ENCODE measurements at places on chromosomes 5 and 9. TPM values are rescaled to one million over a fixed set of nuclear protein-coding genes. Genes with fewer than 3 reads are reported as not detected.

- peak overlapping the region; percentile 93 for H3K4me3 ChIP-seq
- peak; percentile 78 for DNase-seq
- no peaks in the 10 kb centered on the region for H3K27me3 ChIP-seq
- H3K27ac ChIP-seq = peak overlapping the region; percentile 91
- H3K36me3 ChIP-seq = no peaks in the 10 kb centered on the region
- H3K4me1 ChIP-seq = no peaks in the 10 kb centered on the region
Observed at GRCh38 chr5:14143841-14144585, 871 bp downstream of the TRIO start.

GRCh38 chr5:107954254-107954653 is 283.5 kb upstream of the EFNA5 start:
- H3K27me3 ChIP-seq = no peaks in the 10 kb centered on the region
- no peak for DNase-seq
- H3K27ac ChIP-seq = no peak overlapping the region
- H3K4me1 ChIP-seq = no peaks in the 10 kb centered on the region
- H3K4me3 ChIP-seq = no peak overlapping the region
- H3K36me3 ChIP-seq = no peaks in the 10 kb centered on the region

ENHO gene
- total RNA-seq = not detected

- H3K27ac ChIP-seq = no peak overlapping the region
- no peaks in the 10 kb centered on the region for H3K36me3 ChIP-seq
- H3K4me1 ChIP-seq = no peaks in the 10 kb centered on the region
- no peak overlapping the region for H3K4me3 ChIP-seq
- H3K27me3 ChIP-seq = no peaks in the 10 kb centered on the region
Observed at GRCh38 chr5:37850226-37850865, 10.5 kb upstream of the GDNF start.

DNA sequence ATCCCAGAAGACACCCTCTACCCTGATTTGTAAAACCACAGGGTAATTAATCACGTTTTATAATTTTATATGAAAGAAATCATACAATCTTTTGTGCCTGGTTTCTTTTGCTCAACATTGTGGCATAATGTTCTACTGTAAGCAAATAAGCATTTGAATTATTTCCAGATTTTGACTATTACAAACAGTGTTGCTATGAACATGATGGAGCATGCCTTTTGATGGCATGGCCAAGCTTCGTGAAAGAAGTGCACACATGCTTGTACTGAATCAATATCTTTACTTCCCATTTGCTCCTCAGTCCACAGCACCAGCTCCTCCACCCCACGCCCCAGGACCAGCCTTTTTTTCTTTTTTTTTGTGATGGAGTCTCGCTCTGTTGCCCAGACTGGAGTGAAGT is 29.9 kb downstream of the ACSL6 start:
- no peak overlapping the region for H3K4me3 ChIP-seq
- no peaks in the 10 kb centered on the region for H3K4me1 ChIP-seq
- no peaks in the 10 kb centered on the region for H3K36me3 ChIP-seq
- DNase-seq = no peak
- no peak overlapping the region for H3K27ac ChIP-seq

GRIA1 gene
- 0.36 TPM for total RNA-seq

DNA sequence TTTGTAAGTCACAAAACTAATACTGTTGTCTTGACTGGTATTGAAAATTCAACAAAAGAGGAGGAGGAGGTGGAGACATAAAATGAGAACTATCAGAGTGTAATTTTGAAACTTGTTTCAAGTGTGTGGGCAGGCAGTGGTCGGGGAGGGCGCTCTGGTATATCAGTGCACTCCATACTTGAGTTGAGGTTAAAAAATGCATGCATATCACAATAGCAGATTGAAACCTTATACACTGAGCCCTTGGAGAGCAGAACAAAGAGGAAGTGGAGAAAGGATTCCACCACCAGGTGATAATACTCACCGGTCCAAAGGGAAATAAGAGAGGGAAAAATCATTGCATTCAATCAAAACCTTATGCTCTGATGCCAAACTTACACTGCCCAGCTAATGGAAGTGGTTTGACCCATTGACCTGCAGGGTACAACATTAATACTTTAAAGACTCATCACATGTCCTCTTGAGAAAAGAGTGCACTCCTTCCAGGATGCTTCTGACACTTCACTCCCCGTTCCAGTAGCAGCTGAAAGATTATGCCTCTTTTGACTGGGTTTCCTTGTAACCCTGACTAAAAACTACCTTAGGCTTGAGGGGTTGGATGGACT is 79.5 kb upstream of the FAM169A start:
- no peaks in the 10 kb centered on the region for H3K27me3 ChIP-seq
- H3K4me3 ChIP-seq = no peak overlapping the region
- H3K36me3 ChIP-seq = no peaks in the 10 kb centered on the region
- H3K4me1 ChIP-seq = no peaks in the 10 kb centered on the region
- H3K27ac ChIP-seq = no peak overlapping the region
- no peak for DNase-seq

DNA sequence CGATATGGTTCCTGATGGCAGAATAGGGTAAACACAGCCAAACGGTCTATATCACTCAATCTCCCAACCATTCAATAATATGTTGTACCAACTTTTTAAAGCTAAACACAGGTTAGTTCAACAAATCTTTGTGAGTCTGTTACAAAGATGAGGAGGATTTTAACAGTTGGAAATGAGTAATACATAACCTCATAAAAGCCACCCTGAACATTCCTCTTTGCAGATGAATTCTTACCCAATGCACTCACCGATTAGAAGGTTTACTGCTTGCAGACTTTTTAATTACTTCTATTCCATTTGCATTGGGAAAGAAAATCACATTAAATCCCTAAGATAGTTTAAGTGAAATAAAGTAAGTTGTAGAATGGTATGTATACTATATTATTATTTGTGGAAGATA is 23.3 kb upstream of the TRMT10B start:
- no peaks in the 10 kb centered on the region for H3K36me3 ChIP-seq
- peaks cover 7% of the 10 kb centered on the region for H3K27me3 ChIP-seq
- H3K27ac ChIP-seq = no peak overlapping the region
- H3K4me3 ChIP-seq = no peak overlapping the region
- DNase-seq = no peak
- no peaks in the 10 kb centered on the region for H3K4me1 ChIP-seq

GRCh38 chr5:62605638-62606037 is 27.0 kb downstream of the LRRC70 start:
- no peak for DNase-seq
- H3K36me3 ChIP-seq = no peaks in the 10 kb centered on the region
- no peak overlapping the region for H3K27ac ChIP-seq
- no peaks in the 10 kb centered on the region for H3K4me1 ChIP-seq
- H3K4me3 ChIP-seq = no peak overlapping the region

DNA sequence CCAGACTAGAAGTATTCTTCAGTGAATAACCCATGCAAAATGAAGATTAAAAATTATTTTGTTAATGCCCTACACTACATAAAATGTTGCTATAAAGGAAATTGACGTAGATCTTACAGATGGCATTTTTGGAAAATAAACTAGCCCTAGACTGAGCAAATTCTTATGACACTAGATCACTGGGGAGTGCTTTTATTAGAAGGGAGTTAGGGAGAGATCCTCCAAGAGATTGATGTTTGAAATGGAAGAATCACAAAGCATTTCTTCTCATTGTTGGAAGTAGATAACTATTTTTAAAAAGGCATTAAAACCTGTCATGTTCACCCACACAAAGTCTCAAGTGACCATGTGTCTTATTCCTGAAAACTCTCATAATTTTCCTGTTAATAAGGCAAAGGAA is 351.1 kb upstream of the TLE4 start:
- H3K4me3 ChIP-seq = no peak overlapping the region
- H3K4me1 ChIP-seq = no peaks in the 10 kb centered on the region
- no peak for DNase-seq
- no peaks in the 10 kb centered on the region for H3K27me3 ChIP-seq
- H3K36me3 ChIP-seq = no peaks in the 10 kb centered on the region
- no peak overlapping the region for H3K27ac ChIP-seq

CCL21 gene
- total RNA-seq = 129 TPM

GRCh38 chr5:12016159-12016746 is 112.0 kb upstream of the CTNND2 start:
- H3K27ac ChIP-seq = no peak overlapping the region
- DNase-seq = no peak

GRCh38 chr9:70324963-70325362 is 66.2 kb downstream of the SMC5 start:
- DNase-seq = no peak
- H3K36me3 ChIP-seq = peaks cover 19% of the 10 kb centered on the region
- no peaks in the 10 kb centered on the region for H3K27me3 ChIP-seq
- no peak overlapping the region for H3K4me3 ChIP-seq

PCDHA10 gene
- total RNA-seq = 2.5 TPM

GRCh38 chr5:66362046-66362445 is 217.9 kb downstream of the SREK1 start:
- H3K27ac ChIP-seq = no peak overlapping the region
- H3K27me3 ChIP-seq = no peaks in the 10 kb centered on the region
- H3K36me3 ChIP-seq = no peaks in the 10 kb centered on the region

BAAT gene
- not detected for total RNA-seq

GRCh38 chr9:80503671-80504281 is 932.0 kb downstream of the TLE4 start:
- peaks cover 22% of the 10 kb centered on the region for H3K4me1 ChIP-seq
- no peak overlapping the region for H3K4me3 ChIP-seq
- H3K27me3 ChIP-seq = no peaks in the 10 kb centered on the region
- DNase-seq = no peak
- H3K27ac ChIP-seq = no peak overlapping the region
- no peaks in the 10 kb centered on the region for H3K36me3 ChIP-seq

DNA sequence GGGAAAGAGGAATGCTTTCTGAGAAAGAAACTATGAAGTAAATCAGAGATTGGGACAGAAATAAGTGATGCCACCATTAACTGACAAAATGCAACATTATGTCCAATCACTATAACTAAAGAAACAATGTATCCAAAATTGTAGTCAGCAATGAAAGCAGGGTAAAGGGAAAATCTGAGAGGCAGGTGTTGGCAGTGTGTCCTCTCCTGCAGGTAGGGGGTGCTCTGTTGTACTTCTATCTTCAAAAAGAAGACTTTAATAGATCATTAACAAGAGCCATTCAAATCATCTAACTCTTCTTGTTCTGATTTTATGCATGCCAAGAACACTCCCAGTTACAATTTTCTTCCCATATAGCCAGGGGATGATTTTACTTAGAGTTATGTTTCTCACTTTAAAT is 1275.7 kb downstream of the PTPRD start:
- no peak overlapping the region for H3K4me3 ChIP-seq
- DNase-seq = no peak
- no peaks in the 10 kb centered on the region for H3K4me1 ChIP-seq
